ENCODE measurements at places on chromosomes 7 and 10. TPM values are rescaled to one million over a fixed set of nuclear protein-coding genes. Genes with fewer than 3 reads are reported as not detected.

DNA sequence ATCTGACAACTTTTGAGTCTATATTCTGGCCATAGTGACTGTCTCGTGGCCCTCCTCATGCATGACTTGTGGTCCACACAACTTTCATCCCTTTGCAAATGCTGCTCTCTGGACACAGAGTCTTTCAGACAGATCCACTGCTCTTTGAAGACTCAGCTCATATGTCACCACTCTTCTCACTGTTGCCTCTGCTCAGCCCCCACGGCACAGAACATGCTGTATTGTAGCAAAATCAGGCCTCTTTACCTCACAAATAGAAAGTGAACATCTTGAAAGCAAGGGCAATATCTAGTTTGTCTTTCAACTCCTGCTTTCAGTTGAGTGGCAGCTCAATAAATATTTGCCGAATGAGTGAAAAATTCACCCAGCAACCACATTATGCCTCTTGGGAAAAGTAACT is 443.5 kb downstream of the NRG3 start:
- DNase-seq = no peak

- no peak for DNase-seq
Measured at GRCh38 chr10:15167411-15168290, 842 bp downstream of the NMT2 start.

DNA sequence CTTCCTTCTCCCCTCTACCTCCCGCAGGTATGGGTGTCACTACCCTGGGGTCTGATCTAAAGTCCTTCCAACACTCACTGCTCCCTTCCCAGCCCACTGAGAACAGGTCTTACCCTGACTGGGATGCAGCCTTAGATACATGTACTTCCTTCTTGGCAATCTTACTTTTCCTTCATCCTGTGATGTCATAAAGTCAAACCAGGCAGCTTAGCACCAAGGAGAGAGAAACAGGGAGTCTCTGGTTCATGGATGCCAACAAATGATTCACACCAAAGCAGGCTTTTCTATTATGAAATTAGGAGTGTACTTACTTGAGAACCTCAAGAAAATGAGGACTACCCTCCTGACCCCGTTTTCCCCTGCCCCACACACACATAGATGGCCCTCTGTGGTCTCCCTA is 111.0 kb upstream of the KMT2E start:
- no peak for DNase-seq

GRCh38 chr7:37532636-37533035 is 84.0 kb upstream of the ELMO1 start:
- no peak for DNase-seq

The PNLIPRP1 gene
- total RNA-seq = not detected

The PIK3CG gene
- 2.0 TPM for total RNA-seq

All from ascending aorta (tissue), 2 donors.